Amniotic epithelial cell (primary cell): ENCODE measurements at places on chromosomes 3 and 15.

DNA sequence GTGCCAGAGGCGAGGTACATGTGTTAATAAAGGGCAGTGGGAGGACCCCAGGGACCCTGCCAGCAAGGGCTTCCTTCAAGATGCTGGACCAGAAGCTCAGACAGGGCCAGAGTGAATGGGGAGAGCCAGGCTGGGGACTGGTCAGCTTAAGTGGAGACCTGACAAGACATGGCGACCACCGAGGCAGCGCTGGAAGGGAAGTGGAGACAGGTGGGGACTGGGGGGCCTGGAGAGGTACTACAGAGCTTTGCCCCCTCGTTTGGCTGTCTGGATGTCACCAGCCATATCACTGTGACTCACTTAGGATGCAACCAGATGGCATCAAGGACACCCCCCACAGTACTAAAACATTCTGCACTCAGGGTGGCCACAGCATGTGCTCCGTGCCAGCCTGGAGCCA lies 97.9 kb downstream of the ADCY5 start:
- DNase-seq, result no peak

GRCh38 chr3:66572090-66572675 lies 71.4 kb upstream of the LRIG1 start:
- no peak for DNase-seq

DNA sequence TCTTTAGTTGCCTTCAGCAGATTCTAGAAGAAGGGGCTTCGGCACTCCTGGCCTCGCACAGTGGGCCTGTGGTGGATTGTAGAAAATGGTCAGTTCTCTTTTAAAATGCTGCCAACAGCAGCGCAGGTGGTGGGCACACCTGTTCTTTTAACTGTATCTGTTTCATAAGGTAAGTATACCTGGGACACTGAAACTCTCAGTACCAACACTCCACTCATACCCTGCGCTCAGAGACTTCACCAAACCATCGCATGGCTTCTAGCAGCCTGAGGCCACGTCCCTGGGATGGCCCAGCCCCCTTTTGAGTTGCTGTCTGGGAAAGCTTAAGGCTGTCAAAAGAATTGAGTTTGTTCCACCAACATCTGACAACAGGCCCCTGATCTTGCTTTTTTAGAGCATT lies 56.7 kb upstream of the MCF2L2 start:
- DNase-seq, result no peak

DNA sequence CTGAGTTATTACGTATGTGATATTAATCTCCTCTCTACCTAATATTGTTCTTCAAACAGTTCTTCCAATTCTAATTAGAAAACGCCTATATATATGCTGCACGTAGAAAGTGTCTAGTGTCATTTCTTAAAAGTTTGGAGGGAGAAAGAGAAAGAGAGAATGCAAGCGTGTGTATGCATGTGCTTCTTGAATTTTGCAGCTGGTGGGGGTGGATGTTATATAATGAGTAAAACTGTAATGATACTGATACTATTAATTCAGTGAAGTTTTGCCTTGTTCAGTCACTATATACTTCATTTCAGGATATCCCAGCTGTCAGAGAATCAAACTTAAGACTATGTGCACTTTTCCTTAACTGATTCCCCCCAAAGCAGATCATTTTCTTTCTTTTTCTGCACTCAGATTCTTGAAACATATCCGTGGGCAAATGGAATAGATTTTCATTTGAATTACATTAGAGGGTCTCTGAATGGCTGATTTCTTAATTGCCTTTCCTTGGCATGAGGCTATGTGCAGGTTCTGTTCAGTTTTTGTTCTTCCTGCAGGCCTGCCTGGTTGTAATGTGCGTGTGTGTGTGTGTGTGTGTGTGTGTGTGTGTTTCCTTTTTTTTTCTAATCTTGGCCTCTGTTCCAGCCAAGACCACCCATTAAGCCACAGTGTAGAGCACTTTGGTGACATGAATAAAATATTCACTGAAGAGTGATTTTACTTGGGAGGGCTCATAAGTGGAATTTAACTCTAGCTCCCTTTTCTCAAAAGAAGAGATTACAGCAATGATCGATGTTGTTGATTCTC lies 617.5 kb downstream of the RBMS3 start:
- no peak for DNase-seq

GRCh38 chr15:49720261-49720660 lies 99.4 kb downstream of the DTWD1 start:
- DNase-seq, result no peak

DNA sequence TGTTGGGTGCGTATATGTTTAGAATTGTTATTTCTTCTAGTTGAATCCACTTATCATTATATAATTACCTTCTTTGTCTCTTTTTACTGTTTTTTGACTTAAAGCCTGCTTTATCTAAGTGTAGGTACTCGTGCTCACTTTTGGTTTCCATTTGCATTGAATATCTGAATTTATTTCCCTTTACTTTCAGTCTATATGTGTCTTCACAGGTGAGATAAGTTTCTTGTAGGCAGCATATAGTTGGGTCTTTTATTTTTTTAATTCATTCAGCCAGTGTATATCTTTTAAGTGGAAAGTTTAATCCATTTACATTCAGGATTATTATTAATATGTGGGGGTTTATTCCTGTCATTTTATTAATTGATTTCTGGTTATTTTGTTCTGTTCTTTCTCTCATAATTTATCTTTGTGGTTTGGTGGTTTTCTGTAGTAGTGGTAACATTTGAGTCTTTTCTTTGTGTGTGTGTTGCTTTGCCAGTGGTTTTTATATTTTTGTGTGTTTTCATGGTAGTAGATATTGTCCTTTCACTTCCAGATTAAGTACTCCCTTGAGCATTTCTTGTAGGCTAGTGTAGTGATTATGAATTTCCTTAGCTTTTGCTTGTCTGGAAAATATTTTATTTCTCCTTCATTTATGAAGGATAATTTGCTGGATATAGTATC lies 27.3 kb downstream of the STT3B start:
- DNase-seq, result no peak

GRCh38 chr3:149115114-149115513 lies 14.3 kb upstream of the HPS3 start:
- DNase-seq, result no peak

GRCh38 chr3:152719264-152719663 lies 115.7 kb upstream of the P2RY1 start:
- peak; percentile 37 for DNase-seq

GRCh38 chr15:35000511-35000910 lies 12.4 kb upstream of the ZNF770 start:
- DNase-seq, result peak; percentile 88

DNA sequence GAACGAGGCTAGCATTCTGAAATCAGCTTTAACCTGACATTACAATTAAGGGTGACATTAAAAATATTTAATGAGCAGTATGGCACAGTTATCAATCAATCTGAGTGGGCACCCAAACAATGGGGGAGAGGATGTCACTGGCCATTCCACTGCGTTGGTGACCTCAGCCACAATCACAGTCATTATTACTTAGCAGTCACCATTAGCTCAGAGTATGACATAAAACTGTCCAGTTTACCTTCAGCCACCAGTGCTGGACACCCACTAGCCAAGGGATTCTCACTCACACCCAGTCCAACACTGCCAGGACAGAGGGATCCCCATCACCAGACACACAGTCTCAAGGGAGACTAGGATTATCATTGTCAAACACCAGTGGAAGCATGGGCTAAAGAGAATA lies 17.5 kb upstream of the REC114 start:
- no peak for DNase-seq

GRCh38 chr3:153090973-153091372 lies 71.1 kb upstream of the RAP2B start:
- no peak for DNase-seq

DNA sequence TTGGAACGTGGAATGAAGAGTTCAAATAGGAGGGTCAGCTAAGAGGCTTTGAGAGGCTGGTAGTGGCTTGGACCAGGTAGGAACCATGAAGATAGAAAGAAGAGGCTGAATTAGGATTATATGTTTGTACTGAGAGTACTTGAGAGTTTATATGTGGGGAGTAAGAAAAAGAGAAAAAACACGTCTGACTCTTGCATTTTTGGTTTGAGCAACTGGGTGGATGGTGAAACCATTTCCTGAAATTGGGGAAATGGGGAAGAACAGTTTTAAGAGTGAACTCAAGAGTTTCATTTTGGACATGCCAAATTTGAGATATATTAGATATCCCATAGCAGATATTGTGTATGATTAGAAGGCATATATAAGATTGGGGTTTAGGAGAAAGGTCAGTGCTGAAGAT lies 92.9 kb upstream of the TNIK start:
- no peak for DNase-seq

DNA sequence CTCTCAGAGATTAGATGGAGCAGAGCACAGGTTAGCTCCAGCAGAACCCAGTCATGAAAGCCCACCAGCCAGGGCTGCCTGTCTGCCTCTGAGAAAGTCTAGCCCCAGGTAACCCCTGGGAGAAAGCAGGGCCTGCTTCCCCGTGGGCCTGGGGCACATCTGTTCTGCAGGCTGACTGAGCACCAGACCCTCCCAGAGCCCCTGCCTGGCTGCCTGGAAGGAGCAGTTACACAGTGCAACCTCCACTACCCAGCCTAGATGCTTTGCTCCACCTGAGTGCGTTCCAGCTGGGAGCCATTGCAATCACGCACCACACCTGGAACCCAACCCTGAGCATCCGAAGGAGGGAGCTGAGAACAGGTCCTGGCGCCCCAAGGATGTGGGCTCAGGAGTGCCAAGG lies 24.7 kb upstream of the OR5K4 start:
- DNase-seq, result no peak

- peak; percentile 95 for DNase-seq
These were observed 11.0 kb upstream of the ARL14 start for GRCh38 chr3:160665784-160666526.

DNA sequence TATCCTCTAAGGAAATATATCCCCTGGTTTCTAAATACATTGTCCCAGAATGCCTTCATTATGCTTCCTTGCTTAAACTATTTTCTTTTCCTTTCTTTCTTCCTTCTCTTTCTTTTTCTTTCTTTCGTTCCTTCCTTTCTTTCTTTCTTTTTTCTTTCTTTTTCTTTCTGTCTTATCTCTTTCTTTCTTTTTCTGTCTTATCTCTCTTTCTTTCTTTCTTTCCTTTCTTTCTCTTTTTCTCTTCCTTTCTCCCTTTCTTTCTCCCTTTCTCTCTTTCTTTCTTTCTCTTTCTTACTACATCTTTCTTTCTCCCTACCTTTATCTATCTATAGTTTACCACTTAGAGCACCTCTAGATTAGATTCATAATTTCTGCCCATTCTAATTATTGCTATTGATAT lies 552.1 kb downstream of the PYDC2 start:
- DNase-seq, result no peak

GRCh38 chr15:48785195-48785594 lies 25.7 kb downstream of the CEP152 start:
- DNase-seq, result no peak

- peak; percentile 75 for DNase-seq
These were observed 179.4 kb downstream of the GHSR start for GRCh38 chr3:172268868-172269267.

- no peak for DNase-seq
These were observed 396.8 kb downstream of the IGSF11 start for GRCh38 chr3:118637846-118638245.

DNA sequence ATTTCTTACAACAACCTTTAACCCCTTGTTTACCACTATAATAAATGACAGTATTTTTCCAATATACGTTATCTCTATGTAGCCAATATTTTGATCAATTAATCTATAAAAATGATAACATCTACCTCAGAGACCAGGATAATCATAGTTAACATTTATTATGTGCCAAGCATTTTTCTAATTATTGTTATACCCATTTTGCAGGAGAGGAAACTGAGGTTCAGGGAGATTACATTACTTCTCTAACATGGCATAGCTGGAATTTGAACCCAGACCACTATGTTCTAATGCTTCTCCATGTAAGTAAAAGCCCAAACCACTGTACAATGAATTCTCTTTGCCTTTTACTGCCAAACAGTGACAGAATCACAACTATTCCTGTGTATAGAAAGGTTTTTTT lies 113.4 kb upstream of the PFN2 start:
- no peak for DNase-seq

DNA sequence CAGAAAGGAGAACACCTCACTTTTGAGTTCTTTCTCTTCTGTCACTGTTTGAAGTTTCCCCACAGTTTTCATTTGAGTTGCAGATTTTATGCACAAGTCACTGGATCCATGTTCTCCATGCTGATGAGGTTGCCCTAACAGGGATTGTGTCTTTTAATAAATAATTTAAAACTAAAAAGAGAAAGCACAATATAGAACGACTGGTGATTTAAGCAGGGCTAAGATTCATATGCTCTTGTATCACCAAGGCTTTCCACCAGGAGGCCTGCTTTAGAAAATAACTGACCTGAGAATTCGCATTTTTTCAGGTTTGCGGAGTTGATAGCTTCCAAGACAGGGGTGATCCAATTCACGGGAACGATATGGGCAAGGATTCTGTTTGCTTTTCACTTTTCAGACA lies 252.0 kb upstream of the VEPH1 start:
- no peak for DNase-seq
